ENCODE measurements at places on chromosomes 12 and 14.

DNA sequence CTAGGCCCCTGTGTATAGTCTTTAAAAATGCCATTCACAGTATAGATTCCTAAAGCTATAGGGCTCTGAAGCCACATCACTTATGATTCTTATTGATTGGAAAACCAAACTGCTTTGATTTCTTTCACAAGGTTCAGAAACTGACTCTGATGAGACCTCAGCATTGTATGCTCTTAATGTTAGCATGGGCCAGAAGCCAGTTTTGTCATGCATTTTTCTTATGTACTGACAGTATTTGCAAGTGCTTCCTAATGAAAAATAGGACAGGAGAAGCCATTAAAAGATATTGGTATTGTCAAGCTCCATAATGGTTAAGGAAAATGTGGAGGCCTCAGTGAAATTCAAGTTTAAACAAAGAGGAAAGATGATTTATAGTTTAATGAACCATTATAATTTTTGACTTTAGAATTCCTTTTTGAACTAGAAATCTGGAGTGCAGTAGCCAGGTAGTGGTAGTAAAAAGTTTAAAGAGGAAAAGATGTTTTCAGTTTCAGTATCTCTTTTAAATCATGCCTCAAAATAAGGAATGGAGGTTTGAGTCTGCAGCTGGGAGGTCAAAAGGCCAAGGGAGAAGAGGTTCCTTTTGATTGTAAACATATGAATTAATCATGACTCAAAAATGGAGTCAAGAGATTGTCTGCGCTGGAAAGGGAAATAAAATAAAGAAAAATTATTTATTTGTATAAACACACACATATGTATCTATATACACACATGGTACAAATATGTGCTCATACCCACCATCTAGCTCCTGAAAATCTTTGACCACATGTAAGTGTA lies 388.1 kb upstream of the PRICKLE1 start:
- DNase-seq = no peak

DNA sequence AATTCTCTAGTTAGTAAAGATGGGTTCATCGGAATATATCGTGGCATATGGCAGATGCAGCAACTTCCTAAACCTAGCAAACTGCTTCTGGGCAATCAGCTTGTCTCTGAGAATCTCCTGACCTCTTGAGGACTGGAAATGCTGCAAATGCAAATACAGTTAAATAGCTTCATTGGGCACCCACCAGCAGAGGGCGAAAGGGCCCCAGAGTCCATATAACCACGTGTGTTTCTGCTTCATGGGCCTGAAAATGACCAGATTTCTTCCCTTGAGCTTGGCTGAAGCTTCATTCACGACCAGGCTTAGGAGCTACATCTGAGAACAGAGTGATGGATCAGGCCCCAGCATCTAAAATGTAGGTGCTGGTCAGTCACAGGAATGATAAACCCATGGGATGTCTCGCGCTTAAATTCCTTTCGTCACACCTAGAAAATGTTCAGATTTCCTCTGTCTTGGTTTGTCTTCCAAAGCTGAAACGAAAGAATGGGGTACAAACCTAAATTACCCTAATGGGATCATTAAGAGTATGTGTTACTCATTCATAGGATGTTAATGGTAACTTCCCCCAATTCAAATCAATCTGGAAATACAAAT lies 1482.5 kb upstream of the TMEM132C start:
- DNase-seq = peak; percentile 18

GRCh38 chr14:54207075-54207474 lies 189.7 kb upstream of the CDKN3 start:
- no peak for DNase-seq

DNA sequence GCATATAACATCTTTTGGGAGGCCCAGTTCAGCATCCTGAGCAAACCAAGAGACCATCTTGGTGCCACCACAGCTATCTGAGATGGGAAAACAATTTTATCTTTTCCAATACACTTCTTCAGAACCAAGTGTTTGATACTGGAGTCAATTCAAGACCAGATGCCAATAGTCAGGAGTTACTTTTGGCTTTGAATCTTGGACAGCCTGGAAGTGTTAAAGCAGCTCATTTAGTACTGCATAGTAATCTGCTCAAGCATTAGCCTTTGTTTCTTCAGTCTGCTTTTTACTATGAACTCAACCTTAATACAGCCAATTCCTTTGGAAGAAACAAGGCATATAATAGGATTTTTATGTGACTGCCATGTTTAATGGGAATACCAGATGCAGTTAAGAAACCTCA lies 81.9 kb upstream of the TSPAN8 start:
- DNase-seq = no peak

- DNase-seq = no peak
Observed at GRCh38 chr12:5008661-5009060, 35.0 kb upstream of the KCNA5 start.

DNA sequence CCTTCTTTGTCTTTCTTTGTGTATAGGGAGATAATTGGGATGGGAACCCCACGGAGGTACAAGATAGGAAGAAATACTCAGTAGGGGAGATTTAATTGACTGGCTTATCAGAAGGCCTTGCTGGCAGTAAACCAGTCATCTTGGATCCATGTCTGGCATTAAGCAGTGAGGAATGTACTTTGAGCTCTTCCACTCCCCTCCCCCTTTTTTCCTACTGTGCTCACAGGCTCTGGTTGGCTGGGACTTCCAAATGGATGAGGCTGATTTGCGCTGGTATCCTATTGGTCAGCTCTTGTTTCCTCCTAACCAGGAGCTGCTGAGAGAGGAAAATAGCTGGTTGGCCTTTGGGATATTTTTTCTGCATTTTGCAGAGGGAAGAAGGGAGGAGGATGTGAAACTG lies 24.7 kb downstream of the NGDN start:
- peak; percentile 97 for DNase-seq

DNA sequence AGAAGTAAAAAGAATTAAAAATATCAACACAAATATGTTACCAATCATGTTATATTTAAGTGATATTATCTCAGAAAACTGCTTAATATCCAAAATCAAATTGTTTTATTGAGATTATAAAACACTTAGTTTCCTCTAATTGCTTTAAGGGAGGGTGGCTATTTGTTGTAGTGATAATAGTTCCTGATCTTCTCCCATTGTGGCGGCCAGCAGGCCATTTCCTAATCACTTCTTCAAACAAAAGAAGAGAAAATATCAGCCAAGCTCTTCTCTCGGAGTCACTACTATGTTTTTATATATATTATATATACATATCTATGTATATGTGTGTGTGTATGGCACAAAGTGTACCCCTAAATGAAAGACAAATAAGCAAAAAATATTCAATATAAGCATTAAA lies 31.5 kb downstream of the ERO1A start:
- peak; percentile 72 for DNase-seq

All from NCI-H146 (cell line).